ENCODE measurements at places on chromosomes 16 and 17. TPM values are rescaled to one million over a fixed set of nuclear protein-coding genes. Genes with fewer than 3 reads are reported as not detected.

DNA sequence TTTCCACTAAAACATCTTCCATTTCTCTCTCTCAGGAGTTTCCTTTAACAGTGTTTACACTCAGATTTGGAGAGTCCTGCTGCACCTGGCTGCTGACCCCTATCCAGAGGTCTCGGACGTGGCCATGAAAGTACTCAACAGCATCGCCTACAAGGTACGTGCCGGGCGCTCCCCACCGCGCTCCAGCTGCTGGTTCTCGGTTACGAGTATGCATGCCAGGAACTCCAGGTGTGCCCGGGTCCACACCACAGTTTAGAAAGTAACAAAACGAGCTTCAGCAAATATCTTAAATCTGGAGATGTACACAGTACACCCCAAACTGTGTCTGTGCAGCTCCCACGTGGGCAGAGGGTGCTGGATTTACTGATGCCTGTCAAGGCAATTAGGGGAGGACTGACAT lies 82.9 kb upstream of the CHMP6 start:
- peak; percentile 69 for DNase-seq

DNA sequence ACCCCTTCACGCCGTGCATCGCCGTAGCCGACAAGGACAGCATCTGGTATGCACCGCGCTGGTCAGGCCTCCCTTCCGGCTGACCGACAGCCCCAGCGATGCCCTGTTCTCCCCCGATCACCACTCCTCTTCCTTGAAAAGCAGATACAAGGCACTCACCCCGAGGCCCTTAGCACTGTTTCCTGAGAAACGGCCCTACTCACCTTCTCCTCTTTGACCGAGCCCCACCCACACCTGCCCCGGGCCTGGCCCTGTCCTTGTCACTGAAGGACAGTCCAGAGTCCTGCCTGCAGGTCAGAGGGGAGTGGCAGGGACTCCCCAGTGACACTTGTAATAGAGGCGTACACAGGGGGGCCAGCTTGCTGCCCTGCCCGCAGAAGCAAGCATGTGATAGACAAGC lies 45.9 kb upstream of the CHMP6 start:
- DNase-seq: no peak

GRCh38 chr16:70444249-70445063 lies 5.6 kb upstream of the ST3GAL2 start:
- DNase-seq: no peak

GRCh38 chr17:77248216-77249114 lies 107.7 kb downstream of the SEC14L1 start:
- no peak for DNase-seq

- DNase-seq: no peak
These were observed at the start of gene ZFPM1 for GRCh38 chr16:88453217-88453531. TSS of gene ZFPM1 (plus strand) at chr16:88453280. CDS start at chr16:88453639, 359 bp downstream.

- no peak for DNase-seq
These were observed 6.0 kb downstream of the IL34 start for GRCh38 chr16:70652322-70652721.

GRCh38 chr16:56915336-56916119 lies 16.4 kb upstream of the HERPUD1 start:
- no peak for DNase-seq

DNA sequence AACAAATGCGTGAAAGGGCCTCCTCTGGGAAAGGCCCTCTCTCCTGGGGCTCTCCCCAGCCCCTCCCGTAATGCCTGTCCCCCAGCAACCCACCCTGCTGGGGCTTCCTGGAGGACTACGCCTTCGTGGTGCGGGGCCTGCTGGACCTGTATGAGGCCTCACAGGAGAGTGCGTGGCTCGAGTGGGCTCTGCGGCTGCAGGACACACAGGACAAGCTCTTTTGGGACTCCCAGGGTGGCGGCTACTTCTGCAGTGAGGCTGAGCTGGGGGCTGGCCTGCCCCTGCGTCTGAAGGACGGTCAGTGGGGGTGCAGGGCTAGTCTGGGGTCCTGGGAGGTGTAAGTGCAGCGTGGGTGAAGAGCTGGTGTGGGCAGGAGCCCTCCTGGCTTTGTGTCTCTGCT lies 4.9 kb downstream of the SPATA20 start:
- no peak for DNase-seq

- DNase-seq: peak; percentile 81
These were observed 680 bp downstream of the SKA2 start for GRCh38 chr17:59154292-59154720.

GRCh38 chr17:19948116-19948943 lies 29.3 kb downstream of the AKAP10 start:
- no peak for DNase-seq

DNA sequence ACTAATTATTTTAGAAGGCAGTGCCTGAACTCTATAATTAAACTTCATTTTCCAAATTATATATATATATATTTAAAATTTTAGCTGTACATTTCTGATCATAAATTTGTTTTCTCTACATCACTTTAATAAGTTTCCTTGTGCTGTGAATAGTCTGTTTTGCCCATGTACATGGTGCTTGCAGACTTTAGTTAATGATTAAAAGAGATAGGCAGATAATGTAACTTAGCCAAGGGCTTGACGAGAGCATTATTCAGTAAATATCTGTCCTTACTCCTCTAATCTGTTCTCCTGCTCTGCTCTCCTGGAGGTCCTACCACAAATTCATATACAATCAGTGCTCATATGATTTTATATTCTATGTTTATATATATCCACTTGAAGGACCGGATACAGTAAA lies 595.2 kb upstream of the KIF2B start:
- DNase-seq: no peak

- no peak for DNase-seq
These were observed 4.7 kb downstream of the KRT37 start for GRCh38 chr17:41419716-41420115.

GRCh38 chr17:45579529-45580495 lies 89.3 kb upstream of the PLEKHM1 start:
- no peak for DNase-seq

DNA sequence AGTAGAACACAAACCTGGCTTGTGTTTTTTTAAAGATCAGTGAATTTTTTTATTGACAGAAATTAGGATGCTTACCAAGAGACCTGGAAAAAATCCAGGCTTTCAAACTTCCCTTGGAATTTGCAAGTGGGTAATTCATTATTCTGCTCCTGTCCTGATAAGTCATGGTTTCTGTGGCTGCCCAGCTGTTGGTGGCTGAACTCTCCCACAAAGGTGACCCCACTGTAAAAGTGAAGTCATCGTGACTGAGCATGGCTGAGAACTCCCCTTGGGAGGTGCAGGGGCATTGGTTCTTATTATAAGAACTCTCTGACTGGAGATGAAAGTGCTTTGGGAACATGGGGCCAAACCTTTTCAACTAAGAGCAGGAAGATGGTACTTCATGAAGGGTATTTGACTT lies 46.6 kb upstream of the TANC2 start:
- DNase-seq: no peak

GRCh38 chr16:47895146-47895545 lies 260.6 kb downstream of the ABCC12 start:
- no peak for DNase-seq

- DNase-seq: peak; percentile 4
These were observed 22.7 kb upstream of the CPSF4L start for GRCh38 chr17:73284354-73284753.

- no peak for DNase-seq
These were observed 72.1 kb upstream of the RCVRN start for GRCh38 chr17:9977180-9977575.

DNA sequence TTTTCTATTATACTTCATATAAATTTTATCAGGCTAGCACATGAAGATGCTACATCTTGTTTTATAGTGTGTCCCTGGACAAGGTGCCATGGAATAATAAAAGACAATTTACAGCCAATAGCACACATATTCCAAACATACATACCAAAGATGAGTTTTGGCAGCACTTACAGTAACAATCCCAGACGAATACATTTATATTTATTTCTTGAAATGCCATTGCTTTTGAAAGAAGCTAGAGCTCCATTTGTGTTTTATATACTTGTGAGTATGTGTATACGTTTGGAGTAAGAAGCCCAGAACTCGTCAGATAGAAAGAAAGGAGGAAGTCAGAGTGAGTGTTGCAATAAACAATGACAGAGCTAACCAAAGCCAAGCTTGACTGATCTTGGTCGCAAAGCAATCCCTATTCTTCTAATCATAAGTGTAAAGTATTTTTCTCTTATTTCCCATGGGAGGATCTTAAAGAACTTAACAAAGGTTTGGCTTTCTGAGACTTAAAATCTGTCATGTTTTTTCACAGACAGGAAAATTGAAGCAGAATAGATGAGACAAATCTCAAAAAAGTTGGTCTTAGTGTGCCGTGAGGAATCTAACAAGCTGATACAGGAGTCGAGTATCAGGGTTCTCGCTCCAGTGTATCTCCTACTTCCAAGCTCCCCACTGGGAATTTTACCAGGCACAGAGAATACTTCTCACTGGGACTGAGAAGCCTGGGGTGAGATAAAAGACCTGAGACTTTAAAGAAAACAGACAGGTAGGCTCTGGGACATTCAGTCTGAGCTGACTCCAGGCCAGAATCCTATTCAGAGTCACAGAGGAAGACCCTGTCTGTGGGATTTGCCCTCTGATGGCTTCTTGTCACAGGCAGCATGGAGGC lies 175.4 kb downstream of the AATF start:
- no peak for DNase-seq

TBC1D28 gene
- polyA plus RNA-seq: not detected

IGF2BP1 gene
- polyA plus RNA-seq: 32.1 TPM

NOG gene
- polyA plus RNA-seq: 1.8 TPM

TMEM235 gene
- polyA plus RNA-seq: 0.35 TPM

GSDMA gene
- polyA plus RNA-seq: 1.3 TPM

KRTAP16-1 gene
- not detected for polyA plus RNA-seq

RAC3 gene
- 18.1 TPM for polyA plus RNA-seq

ST6GALNAC1 gene
- polyA plus RNA-seq: 4.9 TPM

All from left lung (tissue), 14 donors.